ENCODE measurements at places on chromosomes 2 and 18.

- DNase-seq = peak; percentile 76
Observed at GRCh38 chr2:237060534-237061312, 25.0 kb upstream of the COPS8 start.

DNA sequence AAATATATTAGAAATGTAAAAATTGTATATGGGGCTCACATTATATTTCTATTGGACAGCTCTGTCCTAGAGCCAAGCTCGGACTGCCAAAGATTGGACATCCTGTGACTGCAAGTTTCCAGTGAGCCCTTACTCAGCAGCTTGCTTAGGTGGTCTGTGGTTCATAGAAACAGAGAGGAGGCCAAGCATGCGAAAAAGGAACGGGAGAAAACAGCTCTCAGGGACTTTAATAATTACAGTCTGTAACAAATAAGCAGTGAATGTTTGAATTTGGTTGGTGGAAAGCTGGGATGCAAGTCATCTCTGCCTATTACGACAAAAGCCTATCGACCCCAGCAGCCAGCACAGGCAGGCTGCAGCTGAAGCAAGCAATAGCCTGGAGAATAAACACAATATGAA, 35.6 kb downstream of the WIPF1 start:
- DNase-seq = peak; percentile 9

- no peak for DNase-seq
Observed at GRCh38 chr18:69866212-69866611, 81.5 kb downstream of the CD226 start.

DNA sequence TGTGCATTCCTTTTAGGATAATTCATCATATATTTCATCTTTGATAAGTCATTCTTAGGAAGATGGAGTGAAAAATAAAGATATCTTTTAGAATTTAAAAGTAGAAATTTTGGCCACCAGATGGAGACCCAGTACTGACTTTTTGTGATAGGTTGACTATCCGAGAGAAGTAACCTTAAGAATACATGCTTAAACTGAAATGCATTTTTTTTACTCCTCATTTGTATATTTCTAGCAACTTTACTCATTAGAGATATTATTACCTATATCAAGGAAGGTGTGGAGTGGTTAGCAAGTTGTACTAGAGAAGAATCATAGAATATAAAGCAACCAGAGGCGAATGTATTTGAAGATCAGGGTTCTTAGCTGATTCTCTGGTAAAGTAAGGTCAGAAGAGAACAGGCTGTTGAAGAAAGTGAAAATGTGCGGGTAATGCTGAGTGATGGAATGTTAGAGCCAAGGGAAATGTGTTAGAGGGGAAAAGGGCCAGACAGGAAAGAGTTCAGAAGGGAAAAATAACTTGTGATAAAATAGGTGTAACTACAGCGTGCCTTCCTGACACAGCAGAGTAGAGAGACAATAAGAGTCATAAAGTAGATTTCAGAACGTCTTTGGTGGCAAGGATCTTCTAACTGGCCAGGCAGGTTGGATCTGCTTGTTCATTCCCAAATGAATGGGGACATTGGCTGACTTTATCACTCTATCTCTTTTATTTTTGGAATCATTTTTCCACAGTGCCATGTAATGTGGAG, 52.3 kb downstream of the TDRD15 start:
- DNase-seq = peak; percentile 9

- DNase-seq = peak; percentile 3
Observed at GRCh38 chr2:227817850-227818674, 4.4 kb downstream of the CCL20 start.

DNA sequence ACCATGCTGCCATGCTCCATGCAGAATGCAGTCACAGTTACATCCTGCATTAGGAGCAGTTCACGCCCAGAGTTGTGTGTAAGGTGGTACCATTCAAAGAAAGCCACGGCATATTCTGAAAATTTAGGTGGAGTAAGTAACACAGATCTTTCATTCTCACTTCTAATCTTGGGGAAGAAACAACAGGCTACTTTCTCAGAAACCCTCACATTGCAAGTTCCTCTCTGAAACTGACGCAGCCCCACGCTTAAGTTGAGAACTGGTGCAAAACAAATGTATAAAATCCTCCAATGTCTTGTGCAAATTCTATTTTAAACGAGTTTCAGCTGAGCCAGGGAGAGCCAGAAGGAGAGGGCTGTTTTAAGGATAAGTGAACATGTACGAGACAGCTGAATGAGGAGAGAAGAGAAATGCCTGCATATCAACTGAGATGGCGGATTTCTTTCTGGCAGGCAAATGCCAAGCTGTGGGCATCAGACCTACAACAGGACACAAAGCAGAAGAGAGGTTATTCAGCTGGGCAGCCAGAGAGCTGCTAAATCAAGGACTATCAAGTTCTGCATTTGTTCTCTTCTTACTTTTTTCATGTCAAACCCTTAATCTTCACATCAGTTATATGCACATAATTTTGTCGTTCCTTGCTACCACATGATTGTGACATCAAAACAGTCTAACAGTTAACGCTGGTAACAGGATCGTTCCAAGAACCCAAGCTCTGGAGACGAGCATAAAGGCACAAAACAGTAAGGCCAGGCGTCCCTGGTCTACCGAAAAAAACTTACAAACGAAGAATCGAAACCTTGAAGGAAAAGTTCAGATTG, 6.4 kb downstream of the ARL4C start:
- peak; percentile 35 for DNase-seq

DNA sequence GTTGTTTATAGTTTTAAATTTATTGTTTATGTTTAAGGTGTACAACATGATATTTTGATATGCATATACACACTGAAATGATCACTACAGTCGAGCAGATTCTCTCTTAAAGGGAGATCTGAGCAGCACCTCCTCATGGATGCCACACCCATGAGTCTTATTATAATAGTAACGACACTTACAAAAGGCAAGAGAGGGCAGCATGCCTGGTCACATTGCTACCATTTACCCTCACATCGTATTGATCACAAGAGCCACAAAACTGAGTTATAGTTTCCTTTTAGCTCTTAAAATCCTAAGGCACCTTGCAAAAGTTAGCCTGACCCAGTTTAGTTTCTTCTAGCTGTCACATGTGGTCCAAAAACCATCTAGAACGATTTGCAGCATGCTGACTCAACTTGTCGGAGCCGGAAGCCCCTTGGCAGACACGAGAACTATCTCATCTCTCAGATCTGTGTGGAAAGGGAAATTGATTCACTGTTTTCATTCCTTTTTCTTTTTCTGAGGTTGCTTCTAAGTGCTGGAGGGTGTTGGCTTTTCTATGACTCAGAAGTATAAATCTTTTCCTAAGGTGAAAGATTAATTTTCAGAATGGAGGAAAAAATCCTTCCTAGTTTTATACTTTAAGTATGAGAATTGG, 85.3 kb downstream of the CDC42EP3 start:
- DNase-seq = no peak

- DNase-seq = no peak
Observed at GRCh38 chr18:23743733-23744333, 54.6 kb downstream of the LAMA3 start.

DNA sequence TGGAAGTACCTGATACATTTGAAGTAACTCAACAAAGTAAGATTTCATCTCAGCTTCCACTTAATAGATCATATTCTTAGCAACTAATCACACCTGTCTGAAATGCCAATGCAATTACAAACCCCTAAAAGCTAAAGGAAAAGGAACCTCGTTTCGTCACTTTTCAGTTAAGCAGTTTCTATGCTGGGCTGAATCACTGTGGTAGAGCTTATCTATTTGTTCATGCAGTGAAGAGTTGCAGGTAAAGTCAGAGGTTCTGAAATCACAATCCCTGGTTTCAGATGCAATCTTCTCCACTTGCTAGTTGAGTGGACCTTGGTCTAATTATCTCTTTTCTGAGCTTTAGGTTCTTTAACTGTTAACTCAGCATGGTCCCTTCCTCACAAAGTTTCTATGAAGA, 6.3 kb downstream of the HRH4 start:
- no peak for DNase-seq

DNA sequence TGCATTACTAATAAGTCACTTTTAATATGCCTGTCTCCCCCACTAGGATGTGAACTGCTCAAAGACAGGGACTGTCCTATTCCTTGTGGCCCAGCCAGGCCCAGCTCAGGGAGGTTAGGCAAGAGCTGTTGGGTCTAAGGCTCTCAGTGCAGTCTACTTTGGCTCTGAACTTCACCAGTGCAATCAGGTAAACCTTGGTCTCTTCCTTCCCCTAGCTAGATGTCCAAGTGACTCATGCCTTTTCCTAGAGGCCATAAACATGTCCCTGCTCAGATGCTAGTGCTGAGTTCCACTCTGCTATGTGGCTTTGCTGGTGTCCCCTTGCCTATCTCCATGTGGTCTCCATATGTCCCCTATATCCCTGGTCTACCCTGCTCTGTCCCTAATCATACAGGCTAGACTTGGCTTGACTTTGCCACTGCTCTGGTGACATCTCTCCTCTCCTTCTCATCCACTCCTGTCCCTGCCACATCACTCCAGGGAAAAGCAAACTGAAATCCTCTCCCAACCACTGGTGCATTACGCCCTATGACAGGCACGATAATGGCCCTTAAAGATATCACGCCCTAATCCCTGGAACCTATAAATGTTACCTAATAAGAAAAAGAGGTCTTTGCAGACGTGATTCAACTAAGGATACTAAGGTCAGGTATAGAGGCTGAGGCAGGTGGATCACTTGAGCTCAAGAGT, 45.7 kb upstream of the PPP1CB start:
- no peak for DNase-seq

- no peak for DNase-seq
Observed at GRCh38 chr2:73268830-73269685, 15.2 kb downstream of the FBXO41 start.

DNA sequence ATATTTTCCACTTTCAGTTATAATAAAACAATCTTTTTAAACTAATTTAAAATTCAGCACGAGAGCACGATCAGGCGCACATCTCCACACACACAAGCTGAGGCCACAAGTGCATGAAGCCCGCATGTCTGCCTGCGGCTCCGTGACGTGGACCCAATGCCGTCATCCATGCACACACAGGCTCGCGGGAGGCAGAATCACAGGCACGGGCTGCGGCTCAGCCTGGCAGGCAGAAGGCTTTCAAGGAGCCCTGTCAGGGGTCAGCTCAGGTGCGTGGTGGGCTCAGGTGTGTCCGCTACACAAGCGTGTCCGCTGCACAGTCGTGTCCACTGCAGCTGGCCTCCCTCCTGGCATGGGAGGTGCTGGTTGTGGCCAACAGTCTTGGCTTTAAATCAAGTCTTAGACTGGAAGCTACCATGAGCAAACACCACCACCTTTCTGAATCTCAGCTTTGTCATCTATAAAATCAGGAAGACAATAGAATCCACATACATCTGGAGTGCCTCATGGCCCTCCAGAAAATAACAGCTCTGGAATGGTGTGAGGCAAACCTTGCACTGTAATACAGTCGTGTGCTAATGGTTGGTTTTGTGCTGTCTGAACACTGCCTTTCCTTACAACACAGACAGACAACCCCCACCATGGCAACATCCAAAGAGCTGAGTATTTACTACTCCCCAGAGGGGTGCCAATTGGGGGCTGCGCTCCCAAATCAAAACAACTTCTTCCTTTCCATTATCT, 210.1 kb downstream of the NDUFA10 start:
- DNase-seq = no peak

- no peak for DNase-seq
Observed at GRCh38 chr2:56217106-56217505, 33.3 kb downstream of the CCDC85A start.

DNA sequence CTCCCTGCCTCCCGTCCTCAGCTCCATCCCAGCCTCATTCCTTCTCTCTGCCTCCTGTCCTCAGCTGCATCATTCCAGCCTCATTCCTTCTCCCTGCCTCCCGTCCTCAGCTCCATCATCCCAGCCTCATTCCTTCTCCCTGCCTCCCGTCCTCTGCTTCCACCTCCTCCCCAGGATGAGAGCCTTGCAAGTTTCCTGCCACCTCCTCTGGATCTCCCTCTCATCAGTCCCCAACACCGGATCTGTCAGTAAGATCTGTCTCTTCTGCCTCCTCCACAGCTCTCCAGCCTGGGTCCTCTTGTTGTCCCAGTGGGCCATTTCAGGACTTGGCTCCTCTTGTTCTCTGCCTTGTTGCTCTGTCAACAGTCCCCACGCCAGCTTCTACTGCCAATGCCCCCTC, 130.9 kb downstream of the NDUFA10 start:
- no peak for DNase-seq

GRCh38 chr2:138373993-138374408, 127.6 kb upstream of the SPOPL start:
- peak; percentile 37 for DNase-seq

DNA sequence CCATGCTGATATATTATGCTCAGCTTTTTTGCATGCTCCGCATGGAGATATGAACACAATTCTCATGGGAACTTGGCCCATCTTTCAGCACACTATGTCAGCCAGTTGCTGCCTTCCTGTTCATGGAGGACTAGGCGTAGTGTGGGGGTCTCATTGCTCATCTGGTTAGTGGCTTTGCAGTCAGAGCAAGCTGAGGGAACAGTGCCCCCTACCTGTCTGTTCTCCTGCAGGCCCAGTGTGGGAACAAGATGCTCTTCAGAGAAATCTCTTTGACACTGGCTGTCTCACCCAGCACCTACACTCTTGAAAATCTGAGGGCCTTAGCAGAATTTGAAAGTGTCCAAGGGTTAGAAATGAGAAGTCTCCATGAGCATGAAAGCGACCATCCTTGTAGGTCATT, 47.1 kb downstream of the SPTBN1 start:
- peak; percentile 47 for DNase-seq

DNA sequence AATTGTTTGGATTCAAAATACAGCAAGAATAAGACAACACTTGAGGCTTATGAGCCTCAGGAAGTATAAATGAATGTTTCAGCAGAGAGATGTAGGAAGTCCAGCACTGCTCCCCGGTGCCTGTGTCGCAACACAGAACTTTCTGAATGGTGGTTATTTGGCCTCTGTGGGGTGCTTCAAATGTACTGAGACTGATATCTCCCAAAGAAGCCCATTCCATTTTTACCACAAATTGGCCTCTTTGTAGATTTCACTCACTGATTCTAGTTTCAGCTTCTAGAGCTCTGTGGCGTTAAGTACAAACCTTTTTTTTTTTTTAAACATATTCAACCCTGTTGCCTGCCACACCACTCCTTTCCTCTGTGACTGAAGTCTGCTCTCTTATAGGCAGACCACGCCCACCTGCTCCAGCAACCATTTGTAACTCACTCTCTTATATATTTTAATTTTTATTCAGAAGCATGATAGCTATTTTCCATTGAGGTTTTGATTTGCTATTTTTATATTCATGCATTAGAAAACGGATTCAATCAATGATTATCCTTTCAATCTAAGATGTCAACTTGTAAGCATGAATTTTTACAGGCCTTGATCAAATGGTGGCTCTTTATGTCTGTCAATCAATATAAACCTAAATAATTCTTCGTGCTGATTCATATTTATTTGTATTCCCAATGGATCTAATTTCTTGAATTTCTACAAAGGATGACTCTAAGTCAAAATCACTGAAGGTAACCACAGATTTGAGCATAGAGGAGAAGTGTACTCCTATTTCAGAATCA, 277.1 kb upstream of the CCDC68 start:
- no peak for DNase-seq

GRCh38 chr2:109164739-109165221, 35.8 kb downstream of the SH3RF3 start:
- no peak for DNase-seq

DNA sequence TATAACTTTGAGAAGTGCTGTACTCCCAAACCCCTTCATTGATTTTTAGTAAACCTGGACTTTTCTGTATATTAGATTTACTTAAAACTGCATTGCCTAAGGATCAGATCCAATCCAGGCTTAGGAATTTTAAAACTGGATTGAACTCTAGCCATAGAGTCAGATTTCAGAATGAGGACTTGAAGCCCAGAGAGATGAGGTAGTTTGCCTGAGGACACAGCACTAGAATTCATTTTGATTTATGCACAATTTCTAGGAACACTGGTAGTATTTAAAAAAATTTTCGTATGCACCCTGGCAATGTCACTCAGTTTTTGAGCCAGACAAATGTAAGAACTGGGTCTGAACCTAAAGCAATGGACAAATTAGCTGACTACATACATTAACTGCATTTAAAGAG, 144.9 kb downstream of the KCTD1 start:
- no peak for DNase-seq

Measured in cerebellar cortex (tissue), 1 donor.